Activated naive CD8-positive, alpha-beta T cell treated with anti-CD3 and anti-CD28 coated beads, Interleukin-2, amount 50 U/mL, for 16 hours (primary cell): ENCODE measurements at places on chromosomes 11 and 22.

DNA sequence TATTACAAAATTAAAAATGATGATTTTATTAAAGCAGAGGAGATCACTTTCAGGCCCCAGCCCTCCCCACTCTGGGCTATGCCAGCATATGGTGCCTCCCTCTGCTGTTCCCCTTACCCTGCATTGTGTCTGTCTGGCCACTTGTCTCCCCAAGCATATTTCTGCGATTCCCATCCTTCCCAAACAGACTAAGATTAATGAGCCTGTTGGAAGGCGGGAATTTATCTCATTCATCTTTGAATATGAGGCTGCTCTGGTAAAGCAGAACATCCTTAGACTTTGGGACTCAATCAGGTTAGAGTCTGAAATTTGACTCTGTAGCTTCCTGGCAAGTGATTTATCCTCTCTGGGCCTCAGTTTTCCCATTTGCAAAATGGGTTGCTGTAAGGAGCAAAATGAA is 25.7 kb downstream of the AMPD3 start:
- no peak for DNase-seq

DNA sequence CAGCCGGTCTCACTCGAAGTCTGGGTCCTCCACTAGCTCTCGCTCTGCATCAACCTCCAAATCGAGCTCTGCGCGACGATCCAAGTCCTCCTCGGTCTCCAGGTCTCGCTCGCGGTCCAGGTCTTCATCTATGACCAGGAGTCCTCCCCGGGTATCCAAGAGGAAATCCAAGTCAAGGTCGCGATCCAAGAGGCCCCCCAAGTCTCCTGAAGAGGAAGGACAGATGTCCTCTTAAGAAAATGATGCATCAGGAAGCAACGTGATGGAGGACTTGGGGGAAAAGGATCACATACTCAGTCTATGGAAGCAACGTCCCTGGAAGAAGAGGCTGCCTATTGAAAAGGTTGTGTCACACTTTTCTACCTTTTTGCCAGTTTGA is 1.1 kb downstream of the SRSF8 start:
- no peak for DNase-seq

GRCh38 chr11:11477695-11478420 is 124.8 kb upstream of the CSNK2A3 start:
- no peak for DNase-seq

DNA sequence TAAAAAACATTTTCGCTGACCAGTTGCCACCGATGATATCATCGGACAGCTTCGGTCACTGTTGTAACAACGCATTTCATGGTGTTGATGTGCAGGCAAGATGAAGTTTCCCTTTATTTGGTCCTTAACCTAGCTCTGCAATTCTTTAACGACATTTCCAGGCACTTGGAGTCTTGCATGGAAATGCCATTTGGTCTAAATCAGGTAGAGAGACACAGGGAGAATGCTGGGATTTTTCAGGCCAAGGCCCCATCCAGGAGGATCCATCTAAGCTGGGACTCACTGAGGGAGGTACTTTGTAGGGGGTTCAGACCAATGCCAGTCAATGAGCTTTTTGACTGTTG is 121.5 kb upstream of the RCN1 start:
- DNase-seq: no peak

GRCh38 chr11:48041877-48042695 is 61.7 kb downstream of the PTPRJ start:
- no peak for DNase-seq

- DNase-seq: no peak
These were observed 91.1 kb upstream of the KCNA4 start for GRCh38 chr11:30107899-30108298.

- DNase-seq: no peak
These were observed 426.8 kb downstream of the TBC1D22A start for GRCh38 chr22:47189056-47189916.

- no peak for DNase-seq
These were observed 25.4 kb upstream of the SMTN start for GRCh38 chr22:31055635-31056159.

- DNase-seq: no peak
These were observed 21.9 kb downstream of the SUN2 start for GRCh38 chr22:38733724-38734381.

DNA sequence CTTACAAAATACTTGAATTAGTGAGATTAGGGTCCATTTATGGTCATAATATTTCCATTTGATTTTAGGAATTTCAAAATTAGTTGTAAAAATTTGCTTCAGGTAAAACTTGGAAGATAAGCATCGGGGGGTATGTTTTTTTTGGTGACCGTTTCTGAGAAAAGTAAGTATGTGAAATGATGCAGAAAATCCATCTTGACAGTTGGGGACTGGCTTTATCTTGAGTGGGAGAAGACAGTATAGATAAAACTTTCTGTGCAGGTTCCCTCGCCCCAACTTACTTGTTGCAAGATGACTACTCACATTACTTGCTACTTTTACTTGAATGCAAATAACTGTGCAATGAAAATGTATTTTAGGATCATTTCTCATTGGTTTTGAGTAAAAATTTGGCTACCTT is 49.5 kb downstream of the DNAJC24 start:
- no peak for DNase-seq

GRCh38 chr11:125263268-125263790 is 98.8 kb downstream of the PKNOX2 start:
- no peak for DNase-seq

GRCh38 chr11:30357872-30358271 is 35.0 kb downstream of the ARL14EP start:
- no peak for DNase-seq

- no peak for DNase-seq
These were observed 21.8 kb upstream of the SLC5A12 start for GRCh38 chr11:26743622-26744021.

DNA sequence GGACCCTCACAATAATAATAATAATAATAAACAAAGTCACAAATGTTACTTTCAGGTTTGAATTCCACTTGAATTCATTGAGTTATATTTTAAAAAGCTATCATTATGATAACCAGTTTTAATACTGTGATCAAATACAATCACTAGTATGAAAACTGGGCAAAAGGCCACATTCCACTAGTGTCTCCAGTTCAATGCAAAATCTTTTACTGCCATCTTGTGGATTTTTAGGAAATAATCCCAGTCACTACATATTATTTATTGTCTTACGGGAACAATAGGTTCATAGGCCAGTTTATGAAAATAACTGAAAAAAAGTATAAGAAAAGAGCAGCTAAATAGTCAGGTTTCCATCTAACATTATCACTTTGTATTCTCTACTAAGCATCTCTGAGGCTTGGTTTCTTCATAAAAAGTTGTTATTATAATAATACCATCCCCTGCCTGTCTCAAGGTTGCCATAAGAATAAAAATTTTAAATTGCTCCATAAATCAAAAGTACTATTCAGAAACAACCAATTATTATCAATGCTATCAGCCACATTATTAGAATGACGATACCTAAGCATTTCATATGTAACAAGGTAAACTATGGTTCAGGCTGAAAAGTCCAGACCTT is 533.9 kb upstream of the CCDC90B start:
- DNase-seq: no peak

GRCh38 chr22:23180893-23181720 is 798 bp downstream of the BCR start:
- no peak for DNase-seq

- DNase-seq: no peak
These were observed 88.3 kb downstream of the BDNF start for GRCh38 chr11:27611947-27612455.

DNA sequence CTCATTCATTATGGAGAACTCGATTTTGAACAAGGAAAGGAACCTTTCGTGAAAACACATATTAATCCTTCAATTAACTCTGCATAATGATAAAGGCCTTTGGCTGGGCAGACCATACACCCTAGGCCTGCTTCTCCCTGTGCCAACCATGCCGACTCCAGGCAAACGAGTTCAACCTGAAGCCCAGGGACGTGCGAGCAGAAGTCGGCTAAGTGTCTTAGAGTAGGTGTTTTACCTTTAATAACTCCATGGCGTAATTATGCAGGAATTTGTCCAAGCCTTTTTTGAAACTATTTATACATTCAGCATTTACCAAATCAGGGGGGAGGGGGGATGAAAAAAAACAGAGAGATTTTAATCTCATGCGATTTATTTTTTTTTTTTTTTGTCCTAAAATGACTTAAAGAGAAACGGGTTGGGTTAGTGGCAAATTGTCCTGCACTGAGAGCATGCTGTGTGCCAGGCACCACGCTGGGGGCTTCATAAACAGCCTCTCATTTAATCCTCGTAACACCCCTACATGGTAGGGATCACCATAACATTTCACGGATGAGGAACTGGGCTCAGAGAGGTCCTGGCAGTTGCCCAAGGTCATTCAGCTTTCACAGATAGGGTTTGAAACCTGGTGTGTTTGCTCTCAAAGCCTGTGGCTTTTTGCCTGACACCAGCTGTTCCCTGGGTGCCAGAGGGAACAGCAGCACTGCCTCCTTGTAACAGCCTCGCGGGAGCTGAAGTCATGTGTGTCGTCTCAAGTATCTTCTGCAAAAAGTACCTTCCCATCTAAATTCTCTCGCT is 423.9 kb downstream of the MN1 start:
- DNase-seq: no peak

GRCh38 chr11:70225681-70226177 is 22.6 kb downstream of the FADD start:
- DNase-seq: no peak

- no peak for DNase-seq
These were observed 306.3 kb downstream of the CNTN5 start for GRCh38 chr11:99327066-99327465.

DNA sequence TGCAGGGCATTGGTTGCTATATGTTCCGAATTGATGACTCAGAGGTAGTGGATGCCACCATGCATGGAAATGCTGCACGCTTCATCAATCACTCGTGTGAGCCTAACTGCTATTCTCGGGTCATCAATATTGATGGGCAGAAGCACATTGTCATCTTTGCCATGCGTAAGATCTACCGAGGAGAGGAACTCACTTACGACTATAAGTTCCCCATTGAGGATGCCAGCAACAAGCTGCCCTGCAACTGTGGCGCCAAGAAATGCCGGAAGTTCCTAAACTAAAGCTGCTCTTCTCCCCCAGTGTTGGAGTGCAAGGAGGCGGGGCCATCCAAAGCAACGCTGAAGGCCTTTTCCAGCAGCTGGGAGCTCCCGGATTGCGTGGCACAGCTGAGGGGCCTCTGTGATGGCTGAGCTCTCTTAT is 5.4 kb upstream of the TTC36 start:
- no peak for DNase-seq

DNA sequence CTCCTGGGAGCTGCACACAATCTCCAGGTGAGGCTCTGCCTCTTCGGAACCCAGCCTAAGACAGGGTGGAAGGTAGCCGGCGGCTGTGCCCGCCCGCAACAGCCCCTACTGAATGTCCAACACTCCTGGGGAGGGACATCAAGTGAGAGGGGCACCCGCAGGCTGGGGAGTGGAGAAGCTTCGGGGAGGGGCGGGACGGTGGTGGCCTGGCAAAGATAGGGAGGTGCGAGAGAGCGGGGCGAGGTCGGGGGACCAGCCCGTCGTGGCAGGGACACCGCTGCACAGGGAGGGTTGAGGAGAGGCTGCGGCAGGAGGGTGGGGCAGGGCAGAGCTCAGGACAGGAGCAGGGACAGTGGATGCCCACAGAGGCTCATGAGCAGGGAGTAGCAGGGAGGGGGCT is 8.9 kb upstream of the FADS3 start:
- no peak for DNase-seq

DNA sequence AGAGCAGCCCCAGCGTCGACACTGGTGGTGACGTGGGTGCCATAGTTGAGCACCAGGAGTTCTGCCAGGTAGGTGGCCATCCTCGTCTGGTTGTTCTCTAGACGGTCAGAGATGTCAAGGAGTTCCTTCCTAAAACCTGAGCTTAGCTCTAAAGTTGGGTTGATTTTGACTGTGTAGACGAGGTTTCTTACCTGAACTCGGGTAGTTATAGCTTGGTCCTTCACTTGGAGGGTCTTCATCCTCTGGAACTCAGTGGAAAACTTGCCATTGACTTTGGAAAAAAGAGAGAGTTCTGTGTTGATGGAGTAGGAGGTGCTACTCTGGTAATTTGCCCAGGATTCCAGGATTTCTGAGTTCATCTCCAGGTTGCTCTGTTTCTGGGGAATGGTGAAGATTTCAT is 505 bp downstream of the MPEG1 start:
- DNase-seq: no peak

GRCh38 chr11:48101958-48102357 is 114.7 kb upstream of the OR4B1 start:
- DNase-seq: no peak

- DNase-seq: no peak
These were observed 111.8 kb downstream of the MICAL2 start for GRCh38 chr11:12222055-12222792.

DNA sequence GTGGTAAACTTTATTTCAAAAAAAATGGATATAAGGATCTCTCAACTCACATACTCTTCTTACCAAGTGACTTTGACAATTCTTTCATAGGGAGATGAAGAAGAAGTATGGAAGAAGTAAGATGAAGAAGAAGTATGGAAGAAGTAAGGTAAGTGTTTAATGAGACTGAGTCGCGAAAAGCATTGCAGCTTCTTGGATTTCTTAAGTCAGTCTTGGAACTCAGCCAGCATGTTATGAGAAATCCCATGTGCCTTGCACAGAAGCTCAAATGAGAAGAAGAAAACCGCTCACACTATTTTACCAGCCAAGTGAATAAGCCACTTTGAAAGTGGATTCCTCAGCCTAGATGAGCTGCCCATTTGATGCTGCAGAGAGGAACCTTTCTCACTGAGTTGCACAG is 332.0 kb upstream of the CCDC179 start:
- DNase-seq: no peak

- peak; percentile 24 for DNase-seq
These were observed at the start of gene NCR3LG1 for GRCh38 chr11:17351510-17352176. NCR3LG1 (plus strand) TSS chr11:17351800; CDS start chr11:17351970, 170 bp downstream.

DNA sequence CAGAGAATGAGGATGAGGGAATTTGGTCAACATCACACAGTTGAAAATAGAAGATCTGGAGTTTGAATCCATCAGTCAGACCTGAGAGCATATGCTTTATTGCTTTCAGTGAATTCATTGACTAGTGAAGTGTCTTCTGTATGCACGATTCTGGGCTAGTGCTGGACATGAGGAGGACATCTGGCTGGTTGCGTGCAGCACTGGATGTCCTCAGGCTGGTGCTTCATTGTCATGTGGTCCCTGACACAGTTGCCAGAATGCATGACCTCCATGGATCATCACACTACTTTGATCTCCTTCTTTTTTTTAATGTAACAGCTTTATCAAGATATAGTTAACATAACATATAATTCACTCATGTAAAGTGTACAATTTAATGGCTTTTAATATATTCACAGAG is 44.5 kb upstream of the MMP7 start:
- no peak for DNase-seq

- no peak for DNase-seq
These were observed 8.2 kb upstream of the CCDC15 start for GRCh38 chr11:124945826-124946225.

DNA sequence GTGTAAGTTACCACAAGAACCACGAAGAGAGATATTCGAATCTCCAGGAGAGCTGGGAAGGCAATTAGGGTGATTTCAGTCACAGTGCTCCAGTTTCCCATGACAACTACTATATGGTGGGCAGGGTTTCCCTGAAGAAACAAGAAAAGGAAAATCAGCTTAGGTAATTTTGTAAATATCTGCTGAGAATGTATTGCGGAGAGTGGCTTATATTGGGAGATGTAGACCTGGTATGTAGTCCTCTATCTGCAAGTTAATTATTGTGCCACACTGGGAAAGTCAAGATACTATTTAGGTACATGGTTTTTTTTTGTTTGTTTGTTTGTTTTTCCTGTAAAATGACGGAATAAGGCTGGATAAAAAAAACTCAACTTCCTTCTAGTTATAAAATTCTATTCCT is at the start of gene OR6M1:
TSS of gene OR6M1 (minus strand) at position 101 of the 400 bp plus-strand sequence. CDS start at position 101, 0 bp downstream.
- no peak for DNase-seq
